ENCODE measurements at places on chromosomes 6 and 20.

GRCh38 chr6:88141561-88142296 lies 24.4 kb downstream of the CNR1 start:
- DNase-seq = no peak

DNA sequence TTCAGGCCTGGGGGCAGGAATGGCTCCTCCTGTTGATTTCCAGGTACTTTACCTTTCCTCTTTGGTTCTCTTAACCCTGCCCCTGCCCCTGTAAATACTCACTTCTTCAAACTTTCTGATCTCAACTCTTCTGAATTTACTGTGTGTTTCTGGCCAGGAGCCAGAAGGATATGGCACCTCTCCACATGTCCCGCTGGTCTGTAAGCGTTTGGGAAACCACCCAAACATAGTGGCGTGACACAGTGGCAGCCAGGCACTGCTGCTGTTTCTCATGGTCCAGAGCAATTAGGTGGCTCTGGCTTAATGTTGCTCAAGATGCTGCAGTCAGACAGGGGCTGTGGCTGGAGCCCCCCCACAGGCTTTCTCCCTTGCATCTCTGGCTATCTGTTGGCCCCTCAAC lies 374.5 kb downstream of the RNGTT start:
- DNase-seq = no peak

DNA sequence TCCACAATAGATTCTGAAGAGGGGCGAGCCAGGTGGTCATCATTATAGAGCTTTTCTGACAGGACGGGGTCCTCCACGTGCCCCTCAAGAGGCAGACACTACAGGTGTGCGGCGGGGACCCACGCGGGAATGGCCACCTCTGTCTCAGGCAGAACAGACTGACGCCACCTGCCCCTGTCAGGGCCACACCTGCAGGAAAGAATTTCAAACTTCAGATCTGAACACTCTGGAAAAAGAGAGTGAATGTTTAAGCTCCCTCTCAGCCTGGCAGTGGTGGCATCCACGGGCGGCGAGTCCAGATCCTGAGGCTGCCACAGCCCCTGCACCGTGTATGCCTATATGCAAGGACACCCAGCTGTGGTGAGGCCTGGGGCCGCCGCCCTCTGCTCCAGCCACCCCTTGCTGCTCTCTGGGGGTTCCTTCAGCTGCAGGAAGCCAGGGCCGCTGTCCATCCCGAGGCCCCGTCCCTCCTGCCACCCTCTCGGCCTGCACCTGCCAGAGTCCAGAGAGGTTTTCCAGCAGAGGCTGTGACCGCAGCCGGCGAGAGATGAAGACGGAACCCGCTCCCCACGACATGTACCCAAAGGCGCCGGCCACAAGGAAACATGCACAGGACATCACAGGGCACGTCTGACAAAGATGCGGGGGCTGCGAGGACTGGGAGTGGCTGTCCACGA lies 234.9 kb downstream of the ERMARD start:
- DNase-seq = no peak

GRCh38 chr6:71091167-71091566 lies 134.3 kb upstream of the B3GAT2 start:
- DNase-seq = no peak

DNA sequence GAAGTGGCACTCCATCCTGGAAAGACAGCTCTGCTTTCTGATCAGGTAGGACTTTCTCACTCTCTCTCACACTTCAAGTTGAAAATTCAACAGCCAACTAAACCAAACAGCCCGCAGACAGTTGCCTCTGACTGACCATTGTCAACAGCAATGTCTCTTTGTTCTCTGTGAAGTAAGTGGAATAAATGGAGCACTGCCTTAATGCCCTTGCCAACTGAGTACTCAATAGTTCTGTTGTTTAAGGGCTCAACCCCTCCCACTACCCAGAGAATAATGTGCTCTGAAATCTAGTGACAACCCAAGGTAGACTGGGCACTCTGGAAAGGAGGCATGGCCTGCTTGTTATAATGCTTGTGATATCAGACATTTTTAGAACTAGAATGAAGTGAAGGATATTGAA lies 16.8 kb upstream of the BCLAF1 start:
- DNase-seq = no peak

DNA sequence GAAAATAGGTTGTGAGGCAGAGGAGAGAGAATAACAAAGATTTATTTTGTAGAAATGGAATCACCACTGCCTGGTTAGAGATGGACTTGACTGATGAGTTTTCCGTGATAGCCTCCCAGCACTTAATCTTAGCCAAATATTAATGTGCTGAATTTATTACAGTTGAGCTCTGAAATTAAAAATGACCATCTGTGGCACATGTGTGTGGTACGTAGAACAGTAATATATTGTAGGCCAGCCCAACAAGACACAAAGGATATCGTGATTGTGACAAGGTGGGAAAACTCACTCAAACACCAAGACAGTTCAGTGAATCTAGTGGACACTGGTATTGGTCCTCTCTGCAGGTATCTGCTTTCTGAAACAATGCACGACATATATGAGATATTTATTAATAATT lies 119.4 kb downstream of the HAO1 start:
- no peak for DNase-seq
